ENCODE measurements at places on chromosomes 5 and 9.

DNA sequence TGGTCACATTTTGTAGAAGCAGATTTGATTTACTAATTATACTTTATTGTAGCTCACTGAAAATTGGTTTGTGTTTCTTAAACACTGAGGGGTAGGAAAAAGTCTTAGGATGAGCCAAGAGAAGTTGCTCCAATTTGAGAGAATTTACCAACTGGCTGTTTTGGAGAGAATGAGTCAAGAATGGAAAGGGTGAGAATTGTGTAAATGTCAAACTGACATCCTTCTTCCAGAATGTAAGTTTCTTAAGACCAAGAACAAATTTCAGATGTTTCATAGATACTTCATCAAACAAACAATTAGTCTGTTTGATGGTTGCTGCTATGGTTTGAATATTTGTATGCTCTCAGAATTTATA, 106.2 kb upstream of the TXNDC8 start:
- no peak for DNase-seq

- DNase-seq = no peak
Measured at GRCh38 chr5:92861531-92862285, 719.3 kb downstream of the NR2F1-AS1 start.

DNA sequence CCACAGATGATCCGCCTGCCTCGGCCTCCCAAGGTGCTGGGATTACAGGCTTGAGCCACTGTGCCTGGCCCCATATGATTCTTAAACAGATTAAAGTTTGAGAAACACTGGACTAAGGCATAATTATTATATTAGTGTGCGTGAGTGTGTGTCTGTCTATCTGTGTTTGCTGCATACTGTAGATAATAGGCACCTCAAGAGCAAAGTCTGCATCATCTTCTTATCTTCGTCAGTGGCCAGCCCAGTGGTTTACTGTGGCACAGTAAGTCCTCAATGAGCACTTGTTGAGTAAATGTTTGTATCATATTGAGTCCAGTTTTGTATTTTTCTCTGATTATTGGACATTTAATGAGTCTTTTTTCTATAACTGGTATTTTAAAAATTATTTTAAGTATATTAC, 81.7 kb downstream of the ITGA1 start:
- no peak for DNase-seq

DNA sequence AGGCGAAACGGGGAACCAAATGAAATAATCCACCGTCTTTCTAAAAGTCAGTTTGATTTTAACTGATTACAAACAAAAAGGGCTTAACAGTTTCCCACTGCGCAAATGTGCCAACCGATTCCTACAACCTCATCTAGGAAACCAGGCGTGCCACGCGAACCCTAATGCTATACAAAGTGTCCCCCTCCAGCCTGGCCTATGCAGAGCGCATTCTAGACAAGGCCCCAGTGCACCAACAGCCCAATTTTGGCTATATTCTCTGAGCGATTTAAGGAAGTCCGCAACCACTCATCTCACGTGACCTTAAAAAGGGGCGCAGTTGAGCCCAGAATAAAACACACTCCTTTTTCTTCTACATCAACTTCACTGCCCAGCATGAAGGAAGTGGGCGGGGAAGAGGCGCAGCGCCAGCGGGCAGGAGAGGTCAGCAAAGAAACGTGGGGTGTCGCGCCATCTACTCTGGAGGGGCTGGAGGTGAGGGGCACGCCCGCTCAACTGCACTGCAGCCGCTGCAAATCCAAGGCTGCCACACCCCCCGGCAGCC, 779 bp downstream of the FAM13B start:
- no peak for DNase-seq

DNA sequence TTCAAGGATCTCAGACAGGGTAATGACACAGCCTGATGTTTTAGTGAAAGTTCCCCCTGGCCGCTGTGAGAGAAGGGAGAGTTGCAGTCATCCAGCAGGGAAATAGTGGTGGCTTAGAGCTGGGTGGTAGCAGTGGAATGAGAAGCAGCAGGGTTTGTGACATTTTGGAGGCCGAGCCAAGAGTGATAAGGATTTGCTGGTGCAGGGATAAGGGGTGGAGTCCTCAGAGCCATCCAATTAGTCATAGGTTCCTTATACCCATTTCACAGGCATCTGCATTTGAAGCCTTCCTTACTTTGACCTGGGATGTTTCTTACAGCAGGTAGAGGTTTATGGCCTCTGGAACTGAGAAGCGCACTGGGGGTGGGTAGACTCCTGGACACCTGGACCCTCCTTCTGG, 12.8 kb downstream of the JADE2 start:
- no peak for DNase-seq

DNA sequence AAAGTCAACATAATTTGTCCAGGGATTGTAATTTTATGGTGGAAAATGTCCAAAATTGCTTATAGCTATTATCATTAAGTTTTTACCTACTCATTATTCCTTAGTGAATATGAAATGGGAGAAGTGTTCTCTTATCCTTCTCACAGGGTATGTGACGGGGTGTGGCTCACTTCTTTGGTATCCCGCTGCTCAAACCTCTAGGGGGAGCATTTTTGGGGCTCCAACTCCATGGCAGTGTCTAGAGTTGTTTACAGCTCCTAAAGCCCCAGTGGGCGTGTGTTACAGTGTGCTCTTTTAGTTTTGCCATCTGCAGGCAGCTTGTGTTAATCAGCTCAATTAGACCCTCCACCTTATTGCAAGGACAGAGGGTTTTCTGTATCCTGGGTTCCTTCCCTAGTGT, 89.4 kb downstream of the CDKN2A start:
- DNase-seq = no peak

Measured in non-pigmented ciliary epithelial cell (primary cell).